ENCODE measurements at places on chromosomes 3 and 15.

GRCh38 chr3:49022688-49023171 is 809 bp downstream of the NDUFAF3 start:
- no peak for DNase-seq

DNA sequence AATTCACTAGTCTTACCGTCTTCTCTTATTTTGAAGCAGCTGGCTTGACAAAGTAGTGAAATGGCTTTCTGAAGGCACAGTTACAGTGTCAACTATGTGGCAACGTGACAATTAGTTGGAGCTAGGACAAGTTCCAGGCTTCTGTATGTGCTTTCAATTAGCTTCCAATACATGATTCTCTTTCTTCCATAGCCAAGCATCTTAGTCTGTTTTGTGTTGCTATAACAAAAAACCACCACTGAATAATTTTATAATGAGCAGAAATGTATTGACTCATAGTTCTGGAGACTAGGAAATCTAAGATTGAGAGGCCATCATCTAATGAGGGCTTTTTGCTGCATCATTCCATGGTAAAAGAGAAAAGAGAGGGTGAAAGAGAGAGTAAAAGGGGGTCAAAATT is 365.1 kb upstream of the PLSCR5 start:
- no peak for DNase-seq

DNA sequence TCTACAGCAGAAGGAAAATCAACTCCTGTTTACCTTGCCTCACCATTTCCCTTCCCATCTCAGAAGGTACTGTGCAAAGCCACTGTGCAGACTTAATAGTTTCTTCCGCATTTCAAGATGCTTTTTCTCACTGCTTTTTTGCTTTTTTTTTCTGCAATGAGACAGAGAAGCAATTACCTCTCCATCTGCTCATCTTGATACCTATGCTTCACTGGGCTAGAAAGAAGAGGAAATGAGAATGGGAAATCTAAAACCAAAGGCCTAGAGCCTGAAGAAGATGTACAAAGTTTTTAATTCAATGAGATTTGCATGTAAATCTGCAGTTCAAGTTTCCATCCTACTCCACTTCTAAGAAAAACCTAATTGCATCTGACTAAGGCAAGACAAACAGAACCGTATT is 238.1 kb upstream of the SETMAR start:
- DNase-seq, result no peak

GRCh38 chr3:143975554-143976152 is 4.0 kb downstream of the DIPK2A start:
- DNase-seq, result no peak

DNA sequence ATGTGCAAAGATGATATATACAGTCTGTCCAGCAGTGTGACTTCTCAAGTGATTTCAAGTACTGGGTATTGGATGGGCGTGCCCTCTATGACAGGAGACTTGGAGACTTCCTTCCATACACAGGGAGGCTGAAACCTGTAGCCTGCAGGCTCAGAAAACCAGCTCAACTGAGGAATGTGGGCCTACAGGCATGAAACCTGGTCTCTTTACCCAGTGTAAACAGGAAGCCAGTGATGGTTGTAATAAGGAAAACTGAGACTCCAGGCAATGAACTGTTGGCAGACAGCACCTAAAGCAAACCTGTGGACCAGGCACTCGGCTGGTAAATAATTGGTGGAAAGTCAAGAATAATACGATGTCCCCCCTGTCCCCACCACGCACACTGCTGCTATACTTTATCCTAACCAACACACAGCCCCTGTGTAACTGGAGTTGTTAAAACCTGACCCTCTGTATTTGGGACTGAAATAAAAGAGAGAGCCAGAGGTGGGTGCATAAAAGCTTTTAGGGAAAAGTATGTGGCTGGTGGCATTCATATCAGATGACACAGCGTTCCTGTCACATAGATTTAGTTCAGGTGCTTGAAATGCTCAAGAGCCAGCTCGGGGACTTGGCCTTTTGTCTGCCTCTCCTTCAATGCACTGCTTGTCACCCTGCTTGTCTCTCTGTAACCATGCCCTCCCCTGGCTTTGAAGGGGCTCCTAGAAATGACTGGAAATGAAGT is 144.7 kb downstream of the TPRG1 start:
- no peak for DNase-seq

GRCh38 chr15:93989440-93989998 is 241.8 kb upstream of the MCTP2 start:
- DNase-seq, result no peak

GRCh38 chr3:101077361-101078011 is 84.3 kb upstream of the ABI3BP start:
- no peak for DNase-seq

- DNase-seq, result no peak
Observed at GRCh38 chr15:58306591-58307312, 125.0 kb upstream of the LIPC start.

- DNase-seq, result no peak
Observed at GRCh38 chr3:104561324-104561723, 805.4 kb upstream of the ALCAM start.

DNA sequence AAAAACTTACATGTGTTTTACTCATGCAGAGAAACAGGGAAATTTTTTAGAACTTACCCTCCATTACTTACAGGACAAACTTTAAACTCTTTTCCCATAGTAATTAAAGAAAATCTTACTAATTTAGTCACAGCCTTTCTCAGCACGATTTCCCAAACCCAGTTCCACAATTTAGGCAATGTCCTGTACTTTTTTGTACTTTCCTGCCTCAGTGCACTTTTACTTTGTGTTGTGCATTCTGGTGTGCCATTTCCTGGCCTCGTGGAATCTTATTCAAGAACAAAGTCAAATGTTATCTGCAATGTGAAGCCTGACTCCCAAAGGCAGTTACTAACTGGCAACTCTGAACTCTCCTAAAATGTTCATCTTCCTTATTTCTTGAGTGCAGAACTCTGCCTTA is 1.9 kb downstream of the SLC33A1 start:
- DNase-seq, result no peak

DNA sequence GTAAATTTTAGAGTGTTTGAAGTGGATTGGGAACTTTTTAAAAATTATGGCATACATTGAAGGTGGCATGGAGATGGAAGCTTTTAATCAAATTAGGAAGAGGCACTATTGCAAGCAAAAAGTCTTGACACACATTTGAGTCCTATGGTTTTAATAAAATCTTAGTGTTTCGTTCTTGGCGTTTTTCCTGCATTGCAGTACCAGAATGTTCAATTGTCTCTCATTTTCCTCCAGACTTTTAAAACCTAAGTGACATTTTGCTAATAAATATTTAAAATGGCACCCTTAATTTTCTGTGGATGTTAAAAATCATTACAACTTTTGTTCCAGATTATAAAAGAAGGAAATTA is 2.2 kb downstream of the TGFBR2 start:
- DNase-seq, result no peak

- DNase-seq, result no peak
Observed at GRCh38 chr15:70669006-70669602, 94.3 kb downstream of the UACA start.

- no peak for DNase-seq
Observed at GRCh38 chr3:73727117-73727821, 102.5 kb upstream of the PDZRN3 start.

- no peak for DNase-seq
Observed at GRCh38 chr3:5456199-5456598, 268.7 kb downstream of the EDEM1 start.

GRCh38 chr3:152296382-152296781 is 27.7 kb downstream of the MBNL1 start:
- DNase-seq, result no peak

DNA sequence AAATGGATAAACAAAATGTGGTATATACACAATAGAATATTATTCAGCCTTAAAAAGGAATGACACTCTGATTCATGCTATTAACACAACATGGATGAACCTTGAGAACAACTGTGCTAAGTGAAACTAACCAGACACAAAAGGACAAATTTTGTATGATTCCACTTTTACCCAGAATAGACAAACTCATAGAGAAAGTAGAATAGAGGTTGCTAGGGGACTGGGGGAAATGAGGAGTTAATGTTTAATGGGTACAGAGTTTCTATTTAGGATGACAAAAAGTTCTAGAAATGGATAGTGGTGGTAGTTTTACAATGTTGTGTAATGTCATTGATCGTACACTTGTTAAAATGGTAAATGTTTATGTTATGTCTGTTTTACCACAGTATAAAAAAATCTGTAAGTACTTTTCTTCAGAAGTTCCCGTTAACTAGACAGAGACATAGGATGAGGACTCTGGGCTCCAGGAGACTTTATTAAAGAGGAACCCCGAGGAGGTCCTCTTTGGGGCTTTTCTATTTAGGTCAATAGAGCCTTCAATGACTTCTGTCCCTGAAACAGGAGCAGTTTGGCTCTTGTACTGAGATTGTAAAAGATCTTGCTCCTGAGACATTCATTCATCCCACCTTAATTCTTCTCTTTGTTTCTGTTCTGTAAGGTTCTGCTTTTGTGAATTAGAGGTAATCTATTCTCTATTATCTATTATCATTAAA is 24.5 kb downstream of the ABHD6 start:
- DNase-seq, result no peak

DNA sequence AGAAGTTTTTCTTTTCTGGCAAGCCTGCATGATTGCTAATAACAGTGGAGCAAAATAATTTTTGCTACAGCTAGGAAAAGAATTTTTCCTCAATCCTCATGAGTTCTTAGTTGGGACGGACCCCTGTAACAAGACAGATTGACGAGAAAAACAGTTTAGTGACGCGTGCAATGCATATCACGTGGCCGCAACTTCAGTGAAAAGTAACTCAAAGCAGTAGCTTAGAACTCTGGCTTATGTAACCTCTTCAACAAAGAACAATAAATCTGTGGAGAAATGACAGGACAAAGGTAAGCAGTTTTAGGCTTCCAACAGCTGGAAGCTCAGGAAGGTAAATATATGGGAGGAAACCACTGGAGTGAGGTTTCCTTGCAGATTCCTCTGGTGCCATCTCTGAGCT is 19.7 kb downstream of the FAM107A start:
- DNase-seq, result no peak

- no peak for DNase-seq
Observed at GRCh38 chr3:43326891-43327581, 40.7 kb downstream of the SNRK start.

DNA sequence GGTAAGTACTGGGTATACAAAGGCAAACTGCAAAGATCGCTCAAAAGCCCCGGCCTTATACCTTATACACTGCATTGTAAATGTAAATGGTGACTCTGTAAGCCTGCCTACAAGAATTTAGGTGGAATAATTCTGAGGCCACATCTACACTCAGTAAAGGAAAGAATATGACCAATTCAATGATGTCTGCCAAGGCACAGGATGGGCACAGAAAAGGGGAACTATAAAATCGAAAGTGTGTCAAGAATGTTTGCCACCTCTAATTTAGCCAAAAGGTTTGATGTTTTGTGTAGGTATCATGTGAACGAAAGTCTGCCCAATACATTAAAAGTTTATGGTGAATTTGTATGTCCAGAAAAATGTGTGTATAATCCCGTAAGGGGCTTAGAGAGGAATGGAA is 96.1 kb downstream of the FOXP1 start:
- no peak for DNase-seq

- no peak for DNase-seq
Observed at GRCh38 chr15:39869254-39869653, 50.8 kb downstream of the GPR176 start.

- DNase-seq, result no peak
Observed at GRCh38 chr3:25854635-25855034, 64.7 kb downstream of the OXSM start.

DNA sequence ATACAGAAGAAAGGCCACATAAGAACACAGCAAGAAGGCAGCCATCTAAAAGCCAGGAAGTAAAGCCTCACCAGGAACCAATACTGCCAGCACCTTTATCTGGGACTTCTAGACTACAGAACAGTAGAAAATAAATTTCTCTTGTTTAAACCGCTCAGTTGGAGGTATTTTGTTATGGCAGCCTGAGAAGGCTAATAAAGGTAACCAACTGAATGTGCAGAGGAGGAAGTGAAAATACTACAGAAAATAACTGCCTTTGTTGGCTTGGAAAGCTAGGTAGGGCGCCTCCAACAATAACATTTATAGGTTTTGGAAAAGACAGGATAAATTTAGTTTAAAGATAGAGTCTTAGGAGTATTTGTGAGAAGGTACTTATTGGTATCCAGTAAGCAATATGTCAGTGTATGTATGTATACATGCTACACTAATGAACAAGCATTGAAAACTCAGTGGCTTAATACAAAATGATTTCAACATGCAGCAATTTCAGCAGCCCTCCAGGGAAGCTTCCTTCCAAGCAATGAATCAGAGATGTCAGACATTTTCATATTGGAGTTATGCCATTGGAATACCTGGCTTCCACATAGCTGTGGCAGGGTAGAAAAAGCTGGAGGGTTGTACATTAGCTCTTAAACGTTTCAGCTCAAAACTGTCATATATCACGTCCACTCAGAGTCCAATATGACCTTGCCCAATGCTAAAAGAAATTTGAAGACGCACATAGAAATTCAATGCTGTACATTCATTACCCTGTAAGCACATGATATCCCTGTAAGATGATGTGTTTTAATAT is 48.9 kb downstream of the ZBBX start:
- no peak for DNase-seq

DNA sequence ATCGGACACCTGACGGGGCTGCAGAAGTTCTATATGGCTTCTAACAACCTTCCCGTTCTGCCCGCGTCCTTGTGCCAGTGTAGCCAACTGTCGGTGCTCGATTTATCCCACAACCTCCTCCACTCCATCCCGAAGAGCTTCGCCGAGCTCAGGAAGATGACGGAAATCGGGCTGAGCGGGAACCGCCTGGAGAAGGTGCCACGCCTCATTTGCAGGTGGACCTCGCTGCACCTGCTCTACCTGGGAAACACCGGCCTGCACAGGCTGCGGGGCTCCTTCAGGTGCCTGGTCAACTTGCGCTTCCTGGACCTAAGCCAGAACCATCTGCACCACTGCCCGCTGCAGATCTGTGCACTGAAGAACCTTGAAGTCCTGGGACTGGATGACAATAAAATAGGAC is 9.8 kb upstream of the LRRC34 start:
- DNase-seq, result no peak

DNA sequence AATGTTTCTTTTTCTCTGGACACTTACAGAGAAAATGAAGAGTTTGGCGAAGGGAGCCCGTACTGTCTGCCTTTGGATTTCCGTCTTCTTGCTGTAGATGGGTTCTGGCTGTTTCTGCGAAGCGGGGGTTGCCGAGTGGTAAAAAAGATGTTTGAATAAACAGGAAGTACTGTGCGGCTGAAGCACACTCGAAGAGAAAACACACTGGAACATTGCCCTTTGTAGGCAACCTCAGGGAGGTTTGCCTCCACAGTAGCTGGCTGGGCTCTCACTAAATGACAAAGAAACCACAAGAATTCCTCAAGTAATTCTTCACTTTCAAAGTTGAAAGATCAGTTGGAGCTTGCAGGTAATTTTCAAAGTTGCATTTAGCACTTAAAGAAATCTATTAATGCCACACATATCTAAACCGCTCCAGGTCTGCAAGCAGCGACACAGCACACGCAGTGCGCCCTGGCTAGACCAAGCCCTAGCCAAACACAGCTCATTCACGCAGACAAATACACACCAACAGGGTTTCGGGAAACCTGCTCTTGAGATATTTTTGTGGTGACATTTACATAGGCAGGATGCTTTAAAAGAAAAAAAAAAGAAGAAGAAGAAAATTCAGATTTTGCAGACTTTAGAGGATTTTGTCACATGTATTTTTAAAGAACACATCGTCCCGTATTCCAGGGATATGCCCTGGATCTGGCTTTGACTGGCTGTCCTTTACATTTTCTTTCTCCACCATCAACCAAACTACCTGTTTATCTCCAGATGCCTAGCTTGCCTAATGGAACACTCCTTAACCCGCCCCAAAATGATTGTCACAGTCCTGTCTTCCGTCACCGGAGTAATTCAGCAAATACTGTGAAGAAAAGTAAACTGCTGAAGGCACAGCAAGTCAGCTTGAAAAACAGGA is 452.8 kb downstream of the FOXP1 start:
- DNase-seq, result peak; percentile 49

- no peak for DNase-seq
Observed at GRCh38 chr3:55343486-55344357, 143.4 kb downstream of the WNT5A start.

Measured in stimulated activated CD4-positive, alpha-beta T cell treated with anti-CD3 and anti-CD28 coated beads, Interleukin-2, amount 100 ng/mL, for 48 hours (primary cell).